ENCODE measurements at places on chromosomes 7 and 10. TPM values are rescaled to one million over a fixed set of nuclear protein-coding genes. Genes with fewer than 3 reads are reported as not detected.

DNA sequence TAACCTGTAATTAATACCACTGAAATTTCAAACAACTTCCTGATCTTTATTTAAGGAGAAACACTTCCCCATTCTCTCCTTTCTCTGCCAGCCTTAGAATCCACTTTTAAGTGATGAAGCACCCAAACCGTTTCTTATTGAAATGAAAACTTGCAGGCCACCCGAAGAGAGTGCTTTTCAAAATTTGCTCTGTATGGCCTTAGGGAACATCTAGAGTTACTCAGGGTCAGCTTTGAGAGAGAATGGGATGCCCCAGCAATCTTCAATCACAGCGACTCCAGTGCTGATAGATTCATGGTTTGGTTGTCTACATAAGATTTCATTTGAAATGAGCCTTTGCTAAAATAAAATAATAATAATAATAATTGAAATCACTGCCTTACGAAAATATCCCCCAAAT, 323.1 kb downstream of the PCLO start:
- no peak overlapping the region for H3K27ac ChIP-seq
- no peak overlapping the region for H3K4me3 ChIP-seq
- no peak for DNase-seq
- H3K4me1 ChIP-seq, result no peaks in the 10 kb centered on the region
- H3K27me3 ChIP-seq, result no peaks in the 10 kb centered on the region

DNA sequence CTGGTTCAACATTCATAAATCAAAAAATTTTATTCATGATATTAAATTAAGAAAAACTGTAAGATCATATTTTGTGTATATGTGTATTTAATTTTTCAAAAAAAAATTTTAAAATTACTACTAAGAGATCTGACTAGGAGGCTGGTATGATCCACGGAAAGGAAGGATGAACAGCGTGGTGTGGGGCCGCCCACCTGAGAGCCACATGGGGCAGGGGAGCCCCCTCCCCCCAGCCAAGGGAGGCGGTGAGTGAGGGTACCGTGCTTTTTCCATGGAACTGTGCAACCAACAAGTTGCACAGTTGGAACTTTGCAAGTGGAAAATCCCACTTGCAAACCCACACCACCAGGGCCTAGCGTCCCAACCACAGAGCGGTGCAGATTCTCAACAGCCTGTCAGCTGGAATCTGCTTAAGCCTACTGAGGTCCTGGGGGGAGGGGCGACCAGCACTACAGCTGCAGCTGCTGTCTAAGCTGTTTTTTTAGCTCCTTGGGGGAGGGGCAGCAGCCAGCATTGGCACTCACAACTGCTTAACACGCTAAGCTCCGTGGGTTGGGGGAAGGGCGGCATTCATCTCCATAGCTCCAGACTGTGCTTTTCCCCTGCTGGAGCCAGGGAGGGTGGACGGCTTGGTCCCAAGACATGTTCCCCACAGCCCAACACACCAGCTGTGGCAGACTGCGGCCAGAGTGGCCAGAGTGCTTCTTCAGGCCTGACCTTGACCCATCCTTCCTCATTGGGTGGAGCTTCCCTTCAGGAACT, 94.2 kb upstream of the IGFBP3 start:
- H3K4me1 ChIP-seq, result peaks cover 3% of the 10 kb centered on the region
- peak; percentile 88 for DNase-seq
- no peak overlapping the region for H3K27ac ChIP-seq
- peaks cover 22% of the 10 kb centered on the region for H3K36me3 ChIP-seq

DNA sequence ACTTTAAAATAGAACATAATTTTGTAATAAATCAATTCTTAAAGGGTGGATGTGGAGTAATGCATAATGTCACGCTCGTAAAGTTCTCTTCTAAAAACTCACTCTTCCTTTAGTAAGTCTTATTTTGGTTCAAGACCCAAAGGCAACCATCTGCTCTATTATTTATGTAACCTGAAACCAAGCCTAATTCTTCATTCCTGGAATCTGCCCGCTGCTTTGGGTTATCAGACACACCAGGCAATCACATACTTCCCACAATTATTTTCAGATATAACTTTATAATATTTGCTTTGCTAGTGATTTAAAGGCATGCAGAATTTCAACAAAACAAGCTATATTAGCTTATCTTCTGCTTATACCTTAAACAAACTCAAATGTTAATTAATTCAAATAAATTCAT, 39.0 kb downstream of the RAB11FIP2 start:
- H3K4me1 ChIP-seq, result no peaks in the 10 kb centered on the region
- no peak for DNase-seq
- no peaks in the 10 kb centered on the region for H3K27me3 ChIP-seq
- H3K4me3 ChIP-seq, result no peak overlapping the region
- peaks cover 8% of the 10 kb centered on the region for H3K36me3 ChIP-seq

DNA sequence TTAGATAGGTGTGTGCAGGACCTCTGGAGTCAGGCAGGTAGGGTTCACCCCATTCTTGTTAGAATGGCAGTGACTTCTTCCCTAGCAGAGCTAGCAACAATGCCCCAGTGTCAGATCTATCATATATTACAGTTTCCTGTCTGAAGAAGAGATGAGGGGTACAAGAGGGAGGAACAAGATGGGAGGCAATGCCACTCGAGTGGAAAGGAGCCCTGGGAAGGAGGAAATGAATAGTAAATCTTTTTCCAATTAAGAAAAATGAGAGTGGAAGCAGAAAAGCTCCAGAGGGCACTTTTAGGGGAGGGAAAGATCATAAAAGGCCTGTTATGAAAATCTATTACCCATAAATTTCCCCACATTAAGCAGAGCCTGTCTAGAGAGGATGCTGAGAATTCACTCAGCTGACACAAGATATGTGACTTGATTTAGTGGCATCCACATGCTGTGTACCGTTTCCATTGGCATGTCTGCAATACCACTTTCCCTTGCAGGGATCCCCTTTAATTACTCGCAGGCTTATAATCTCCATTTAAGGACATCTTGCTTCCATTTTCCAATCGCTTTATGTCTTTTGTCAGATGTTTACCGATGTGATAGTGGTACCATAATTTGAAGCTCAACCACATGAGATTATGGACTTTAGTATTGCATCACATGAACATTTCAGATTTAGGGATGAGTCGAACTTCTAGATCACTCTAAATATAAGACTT, 70.0 kb upstream of the AGBL3 start:
- no peak overlapping the region for H3K27ac ChIP-seq
- peaks cover under 1% of the 10 kb centered on the region for H3K4me1 ChIP-seq
- H3K36me3 ChIP-seq, result 0 out of 3 replicates have a peak, but pooled peaks cover 2% of the 10 kb centered on the region
- DNase-seq, result no peak

DNA sequence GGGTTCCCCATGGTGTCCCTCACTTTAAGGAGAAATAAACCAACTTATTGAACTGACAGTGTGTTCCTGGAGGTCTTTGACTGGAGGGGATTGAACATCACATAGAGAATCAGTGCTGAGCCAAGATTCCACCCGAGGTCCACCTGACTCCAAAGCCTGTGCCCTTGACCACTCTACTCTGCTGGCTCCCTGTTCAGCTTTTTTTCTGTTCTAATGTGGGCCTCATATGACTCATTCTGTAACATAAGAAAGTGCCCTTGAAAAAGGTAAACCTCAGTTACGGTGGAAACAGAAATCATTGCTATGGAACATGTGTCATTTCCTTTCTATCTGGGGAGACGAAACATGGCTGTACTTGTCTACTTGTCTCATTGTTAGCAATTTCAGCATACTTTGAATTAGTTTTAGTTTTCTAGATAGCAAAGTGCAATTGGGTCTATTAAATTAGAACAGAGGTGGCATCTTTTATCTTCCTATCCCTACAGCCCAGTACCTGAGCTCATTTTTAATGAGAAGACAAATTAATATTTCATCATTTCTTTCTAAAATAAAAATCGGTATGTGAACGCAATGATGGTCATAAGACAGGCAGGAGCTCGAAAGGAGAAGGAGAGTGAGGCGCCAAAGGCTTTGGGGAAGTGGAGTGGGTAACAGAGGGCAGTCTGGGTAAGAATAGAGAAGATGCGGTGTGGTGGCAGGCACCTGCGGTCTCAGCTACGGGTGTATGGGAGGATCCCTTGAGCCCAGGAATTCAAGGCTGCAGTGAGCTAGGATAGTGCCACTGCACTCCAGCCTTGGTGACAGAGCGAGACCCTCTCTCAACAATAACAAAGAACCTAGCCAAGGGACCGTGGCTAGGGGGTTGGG, 1.5 kb downstream of the GSDME start:
- H3K36me3 ChIP-seq, result no peaks in the 10 kb centered on the region
- H3K27ac ChIP-seq, result no peak overlapping the region
- peaks cover 3% of the 10 kb centered on the region for H3K4me1 ChIP-seq
- H3K4me3 ChIP-seq, result peak overlapping the region; percentile 92
- DNase-seq, result no peak

- no peak overlapping the region for H3K27ac ChIP-seq
- H3K4me1 ChIP-seq, result no peaks in the 10 kb centered on the region
- no peak overlapping the region for H3K4me3 ChIP-seq
- no peaks in the 10 kb centered on the region for H3K36me3 ChIP-seq
- H3K27me3 ChIP-seq, result no peaks in the 10 kb centered on the region
Observed at GRCh38 chr7:30740417-30741181, 11.3 kb upstream of the INMT start.

The ABCB1 gene
- total RNA-seq, result 0.15 TPM

DNA sequence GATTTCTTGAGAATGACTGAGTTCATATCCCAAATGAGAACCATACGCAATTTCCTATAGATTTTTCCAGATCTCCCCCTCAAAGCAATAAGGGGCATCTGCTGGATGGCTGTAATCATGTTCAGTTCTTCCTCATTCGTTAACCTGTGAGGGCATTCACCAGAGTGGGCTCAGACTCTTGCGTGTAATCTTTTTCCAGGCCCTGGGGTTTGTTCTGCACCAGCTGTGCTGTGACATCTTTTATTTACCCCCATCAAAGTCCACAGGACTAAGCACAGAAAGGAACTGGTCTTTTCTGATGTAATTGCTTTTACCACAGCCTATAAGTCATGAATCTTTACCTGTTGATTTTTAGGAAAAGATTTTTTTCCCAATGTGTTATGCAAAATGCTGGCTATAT, 27.9 kb upstream of the ITGA8 start:
- no peak overlapping the region for H3K4me3 ChIP-seq
- H3K27ac ChIP-seq, result no peak overlapping the region
- DNase-seq, result no peak
- H3K36me3 ChIP-seq, result no peaks in the 10 kb centered on the region

DNA sequence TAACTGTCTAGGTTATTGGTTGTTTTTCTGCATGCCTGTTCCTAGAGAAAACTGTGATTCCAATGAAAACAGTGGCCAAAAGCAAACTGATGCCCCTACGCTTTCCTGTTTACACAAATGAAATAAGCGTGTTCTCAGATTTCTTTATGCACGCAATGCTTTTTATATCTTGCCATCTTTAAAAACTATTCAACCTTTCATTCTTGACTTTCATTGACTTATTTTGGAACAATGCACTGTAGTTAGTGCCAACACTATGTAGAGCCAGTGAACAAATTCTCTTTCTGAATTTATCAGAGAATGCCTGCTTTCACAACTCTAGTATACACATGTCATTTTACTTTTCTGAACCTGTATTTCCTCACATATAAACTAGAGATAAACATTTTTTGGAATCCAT, 86.6 kb downstream of the CABCOCO1 start:
- H3K4me3 ChIP-seq, result no peak overlapping the region
- H3K27me3 ChIP-seq, result no peaks in the 10 kb centered on the region
- no peaks in the 10 kb centered on the region for H3K36me3 ChIP-seq
- H3K4me1 ChIP-seq, result no peaks in the 10 kb centered on the region
- H3K27ac ChIP-seq, result no peak overlapping the region

The NCF1 gene
- 0.33 TPM for total RNA-seq

DNA sequence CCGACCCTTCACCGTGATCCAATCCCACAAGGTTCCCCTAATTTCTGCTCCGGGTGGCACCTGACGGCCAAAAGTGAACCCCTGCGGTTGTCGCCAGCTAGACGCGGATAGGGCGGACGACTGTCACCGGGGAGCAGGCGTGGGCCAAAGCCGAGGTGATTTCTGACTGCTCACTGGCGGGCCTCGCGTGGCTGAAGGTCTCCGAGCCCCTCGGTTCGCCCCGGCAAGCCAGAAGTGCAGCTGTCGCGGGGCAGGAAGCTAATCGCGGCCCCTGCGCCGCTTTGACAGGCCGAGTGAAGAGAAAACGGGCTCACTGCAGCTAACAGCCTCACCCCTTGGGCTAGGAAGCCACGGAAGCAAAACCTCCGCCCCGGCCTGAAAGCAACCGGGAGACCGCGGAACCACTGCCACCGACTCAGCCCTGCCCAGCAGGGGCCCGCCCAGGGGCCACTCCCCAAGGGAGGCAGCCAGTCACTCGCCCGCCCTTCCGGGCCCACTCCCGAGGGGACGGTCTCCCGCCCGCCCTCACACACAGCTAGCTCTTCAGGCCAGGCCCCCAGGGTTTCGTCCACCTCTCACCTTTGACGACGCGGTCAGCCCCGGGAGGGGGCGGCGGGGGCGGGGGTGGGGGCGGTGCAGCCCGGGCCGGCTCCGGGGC, 469 bp downstream of the PPP3CB start:
- peak overlapping the region; percentile 93 for H3K4me3 ChIP-seq
- no peaks in the 10 kb centered on the region for H3K27me3 ChIP-seq
- no peak for DNase-seq

GRCh38 chr10:11165591-11166543, 148.2 kb downstream of the CELF2 start:
- H3K4me1 ChIP-seq, result peaks cover under 1% of the 10 kb centered on the region
- H3K27me3 ChIP-seq, result no peaks in the 10 kb centered on the region
- H3K36me3 ChIP-seq, result peaks cover 21% of the 10 kb centered on the region

DNA sequence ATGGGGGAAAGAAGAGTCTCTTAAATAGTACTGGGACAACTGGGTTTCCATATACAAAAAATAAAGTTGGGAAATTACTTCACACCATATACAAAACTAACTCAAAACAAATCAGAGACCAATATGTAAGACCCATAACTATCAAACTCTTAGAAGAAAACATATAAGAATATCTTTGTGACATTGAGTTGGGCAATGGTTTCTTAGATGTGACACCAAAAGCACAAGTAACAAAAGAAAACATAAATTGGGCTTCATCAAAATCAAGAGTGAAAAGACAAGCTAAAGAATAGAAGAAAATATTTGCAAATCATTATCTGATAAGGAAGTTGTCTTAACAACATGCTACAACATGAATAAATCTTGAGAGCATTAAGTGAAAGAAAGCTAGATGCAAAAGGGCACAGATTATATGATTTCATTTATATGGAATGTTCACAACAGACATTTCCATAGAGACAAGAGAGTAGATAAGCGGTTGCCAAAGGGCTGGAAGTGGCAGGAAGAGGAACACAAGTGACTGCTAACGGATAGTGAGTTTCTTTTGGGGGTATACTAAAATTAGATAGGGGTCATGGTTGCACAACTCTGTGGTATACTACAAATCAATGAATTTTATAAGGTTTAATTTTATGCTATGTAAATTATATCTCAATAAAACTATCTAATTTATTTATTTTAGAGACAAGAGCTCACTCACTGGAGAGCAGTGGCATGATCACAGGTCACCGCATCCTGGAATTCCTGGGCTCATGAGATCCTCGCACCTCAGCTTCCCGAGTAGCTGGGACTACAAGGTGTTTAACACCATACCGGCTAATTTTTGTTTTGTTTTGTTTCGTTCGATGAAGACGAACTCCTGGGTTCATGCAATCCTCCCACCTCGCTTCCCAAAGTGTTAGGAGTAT, 35.4 kb downstream of the JMJD1C start:
- no peak overlapping the region for H3K27ac ChIP-seq
- H3K4me3 ChIP-seq, result no peak overlapping the region
- 0 out of 2 replicates have a peak, but pooled peaks cover 5% of the 10 kb centered on the region for H3K36me3 ChIP-seq
- no peak for DNase-seq
- peaks cover 4% of the 10 kb centered on the region for H3K4me1 ChIP-seq
- H3K27me3 ChIP-seq, result no peaks in the 10 kb centered on the region

- H3K27me3 ChIP-seq, result no peaks in the 10 kb centered on the region
- no peaks in the 10 kb centered on the region for H3K36me3 ChIP-seq
- peak; percentile 7 for DNase-seq
- no peaks in the 10 kb centered on the region for H3K4me1 ChIP-seq
- no peak overlapping the region for H3K27ac ChIP-seq
Observed at GRCh38 chr7:155868955-155869783, 56.9 kb upstream of the SHH start.

The UBTD1 gene
- 18.1 TPM for total RNA-seq
